T-helper 2 cell (primary cell): ENCODE measurements at places on chromosomes 2 and 18.

DNA sequence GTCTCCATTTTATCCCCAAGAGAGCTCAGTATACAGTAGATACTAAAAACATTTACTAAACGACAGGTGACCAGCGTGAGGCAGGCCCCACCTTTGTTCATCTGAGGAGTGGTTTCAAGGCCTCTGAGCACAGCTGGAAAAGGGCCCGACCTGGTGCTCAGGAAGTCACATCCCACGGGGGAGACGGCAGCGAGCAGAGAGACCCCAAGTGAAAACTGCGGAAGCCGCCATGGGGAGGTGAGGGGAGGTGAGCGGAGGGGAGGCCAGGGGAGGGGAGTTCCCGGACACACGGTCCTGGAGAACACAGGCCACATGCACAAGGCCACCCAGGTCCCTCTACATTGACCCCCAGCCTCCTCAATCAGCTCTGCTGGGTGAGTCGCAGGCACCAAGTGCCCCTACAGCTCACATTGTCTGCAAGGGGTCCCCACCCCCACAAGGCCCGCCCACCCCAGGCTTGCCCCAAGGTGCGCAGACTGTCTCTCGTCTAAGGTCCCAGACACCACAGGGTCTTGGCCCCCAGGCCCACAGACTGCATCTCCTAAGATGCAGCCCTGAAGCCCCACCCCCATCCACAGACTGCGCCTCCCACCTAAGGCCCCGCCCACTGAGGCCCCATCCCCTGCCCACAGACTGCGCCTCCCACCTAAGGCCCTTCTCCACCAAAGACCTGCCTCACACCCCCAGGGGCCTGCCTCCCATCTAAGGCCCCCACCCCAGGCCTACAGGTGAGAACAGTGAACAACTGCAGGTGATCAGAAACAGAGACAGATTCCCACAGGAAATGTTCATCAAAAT is 19.1 kb downstream of the PARD6G start:
- DNase-seq, result no peak

DNA sequence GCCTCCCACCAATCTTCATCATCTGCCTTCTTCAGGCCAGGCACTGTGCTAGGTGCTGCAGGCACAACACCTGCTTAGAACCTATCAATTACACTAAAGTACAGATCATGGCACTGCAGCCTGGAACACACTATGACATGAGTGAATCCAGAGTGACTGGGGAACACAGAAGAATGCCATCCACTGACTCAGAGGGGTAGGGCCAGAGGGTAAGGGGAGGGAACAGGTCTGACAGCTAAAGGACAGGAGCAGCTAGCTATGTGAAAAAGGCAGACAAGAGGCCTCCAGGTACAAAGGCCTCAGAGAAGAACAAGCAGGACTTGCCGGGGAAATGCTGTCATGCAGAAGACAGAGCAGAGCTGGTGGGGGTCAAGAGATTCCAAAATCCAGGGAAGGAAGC is 53.3 kb upstream of the ACAA2 start:
- DNase-seq, result no peak

DNA sequence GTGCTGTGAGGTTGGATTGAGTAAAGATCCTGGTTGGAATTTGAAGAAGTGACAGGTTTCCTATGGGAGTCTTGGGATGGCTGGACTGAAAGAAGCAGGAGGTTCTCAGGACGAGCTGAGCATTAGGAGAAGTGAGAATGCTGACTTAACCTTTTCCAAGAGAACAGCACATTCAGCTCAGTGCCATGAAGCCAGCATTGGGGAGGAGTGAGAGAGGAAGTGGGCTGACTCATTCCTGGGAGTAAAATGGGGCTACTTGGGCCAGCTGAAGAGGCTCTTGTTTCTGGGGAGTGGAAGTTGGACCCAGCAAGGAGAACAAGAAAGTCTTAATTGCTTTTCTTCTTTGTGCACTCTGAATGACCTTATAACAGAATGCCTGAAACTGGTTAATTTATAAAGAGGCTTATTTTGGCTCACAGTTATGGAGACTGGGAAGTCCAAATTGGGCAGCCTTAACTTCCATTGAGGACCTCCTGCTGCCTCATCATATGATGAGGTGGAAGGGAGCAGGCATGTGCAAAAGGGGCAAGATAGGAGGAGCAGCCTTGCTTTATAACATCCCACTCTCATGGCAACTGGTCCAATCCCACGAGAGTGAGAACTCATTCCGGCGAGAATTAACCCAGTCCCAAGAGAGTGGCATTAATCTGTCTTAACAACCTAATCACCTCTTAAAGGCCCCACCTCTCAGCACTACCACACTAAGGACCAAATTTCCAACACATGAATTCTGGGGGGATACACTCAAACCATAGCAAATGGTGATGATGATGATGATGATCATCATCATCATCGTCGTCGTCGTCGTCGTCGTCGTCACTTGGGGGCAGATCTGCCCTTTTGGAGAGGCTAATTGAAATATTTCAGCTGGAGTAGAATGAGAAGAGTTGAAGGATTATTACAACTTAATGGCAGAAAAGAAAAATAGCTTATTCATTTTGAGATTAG is 26.1 kb downstream of the DGUOK start:
- no peak for DNase-seq

- no peak for DNase-seq
Measured at GRCh38 chr2:44671916-44672315, 269.6 kb upstream of the SIX3 start.

GRCh38 chr18:63141778-63142176 is 177.8 kb downstream of the BCL2 start:
- no peak for DNase-seq

GRCh38 chr2:179302764-179303571 is 38.3 kb upstream of the SESTD1 start:
- no peak for DNase-seq

DNA sequence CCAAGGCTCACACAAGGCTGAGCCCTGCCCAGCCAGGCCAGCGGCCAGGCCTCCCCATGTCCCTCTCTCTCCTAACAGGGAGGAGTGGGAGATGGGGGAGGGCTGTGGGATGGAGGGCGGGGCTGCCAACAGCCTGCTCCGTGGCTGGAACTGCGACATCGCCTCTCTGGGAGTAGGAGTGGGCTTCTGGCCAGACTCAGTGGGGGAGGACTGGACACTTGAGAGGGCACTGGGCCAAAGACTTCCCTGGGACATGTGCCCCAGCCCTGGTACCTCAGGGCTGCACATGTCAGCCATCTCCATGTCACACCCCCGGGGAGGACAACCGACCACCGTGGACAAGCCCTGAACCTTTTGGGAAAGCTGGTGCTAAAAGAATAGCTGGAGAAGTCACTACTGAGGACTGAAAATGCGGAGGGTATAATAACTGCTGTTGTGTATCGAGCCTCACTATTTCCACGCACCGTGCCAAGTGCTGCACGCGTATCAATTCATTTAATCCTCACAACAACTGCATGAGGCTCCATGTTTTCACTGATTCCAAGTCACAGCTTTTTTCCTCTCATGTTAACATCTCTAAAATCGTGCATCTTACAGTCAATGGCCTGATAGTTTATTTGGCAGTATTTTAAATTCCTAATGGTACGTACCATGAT is 127.3 kb downstream of the MSH2 start:
- DNase-seq, result no peak

- DNase-seq, result no peak
Measured at GRCh38 chr2:23513245-23513871, 128.4 kb downstream of the KLHL29 start.

DNA sequence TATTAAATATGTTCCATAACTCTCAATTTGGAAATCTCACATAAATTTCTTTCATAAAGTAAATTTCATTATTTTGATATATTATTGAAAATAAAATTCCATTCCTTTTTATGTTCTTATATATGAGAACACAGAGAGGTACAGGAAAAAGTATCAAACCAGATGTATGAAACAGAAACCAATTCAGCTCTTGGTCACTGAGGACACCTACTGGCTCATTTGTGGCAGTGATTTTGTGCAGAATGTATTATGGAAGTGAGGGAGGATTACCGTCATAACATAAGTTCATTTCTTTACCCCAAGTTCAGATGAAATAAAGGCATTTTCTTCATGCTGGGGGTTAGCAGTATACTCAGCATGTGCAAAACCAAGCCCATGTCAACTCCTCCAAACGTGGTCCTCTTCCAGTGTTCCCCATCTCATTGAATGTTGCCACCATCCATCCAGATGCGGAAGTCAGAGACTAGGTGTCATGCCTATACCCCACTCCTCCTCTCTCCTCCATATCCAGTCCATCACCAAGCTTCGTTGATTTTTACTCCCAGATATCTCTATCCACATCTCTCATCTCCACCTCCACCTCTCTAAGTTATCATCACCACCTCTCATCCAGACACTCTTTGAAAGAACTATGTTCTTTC is 41.7 kb upstream of the MALL start:
- no peak for DNase-seq

GRCh38 chr2:95041824-95042442 is 16.4 kb downstream of the MAL start:
- DNase-seq, result no peak

- DNase-seq, result no peak
Measured at GRCh38 chr18:61975526-61976326, 82.9 kb upstream of the RNF152 start.

DNA sequence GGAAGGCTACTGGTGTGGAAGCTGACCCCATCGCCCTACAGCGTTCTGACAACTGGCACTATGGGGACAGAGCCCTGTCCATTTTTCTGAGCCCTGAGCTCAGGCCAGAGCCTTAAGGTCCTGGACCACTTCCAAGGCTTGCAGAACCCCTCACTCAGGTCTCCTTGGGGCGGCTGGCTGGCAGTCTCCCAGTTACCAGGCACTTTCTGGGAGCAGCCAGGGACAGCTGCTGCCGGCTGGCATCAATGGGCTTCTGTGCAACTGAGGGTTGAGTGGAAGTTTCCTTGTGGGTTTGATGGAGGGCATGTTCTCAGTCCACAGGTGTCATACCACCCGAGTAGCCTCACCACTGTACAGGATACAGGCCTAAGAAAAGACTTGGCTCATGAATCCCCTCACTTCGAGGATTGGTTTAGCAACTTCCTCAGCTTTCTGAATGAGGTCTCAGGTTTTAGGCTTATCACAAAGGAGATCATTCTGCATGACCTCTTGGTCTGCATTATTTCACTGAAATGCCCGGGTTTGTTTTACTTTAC is 27.4 kb upstream of the WIPF1 start:
- no peak for DNase-seq

DNA sequence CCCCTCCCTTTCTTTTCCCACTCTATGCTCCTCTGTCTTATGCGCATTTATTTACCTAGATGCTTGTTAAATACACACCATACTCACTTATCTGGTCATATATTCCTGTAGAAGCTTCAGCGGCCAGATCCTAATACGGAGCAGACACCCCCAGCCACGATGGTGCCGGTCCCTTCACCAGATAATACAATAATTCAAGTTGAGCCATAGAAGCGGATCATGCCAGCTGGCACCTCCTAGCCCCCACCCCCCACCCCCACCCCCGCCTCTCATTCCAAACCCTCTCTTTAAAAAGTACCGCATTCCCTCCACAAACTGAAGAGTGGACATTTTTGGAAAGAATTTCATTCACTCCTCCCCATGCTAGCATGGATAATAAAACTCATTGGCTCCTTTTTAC is 95.2 kb downstream of the BIN1 start:
- DNase-seq, result no peak

- no peak for DNase-seq
Measured at GRCh38 chr2:144701259-144701658, 181.3 kb upstream of the ZEB2 start.

GRCh38 chr2:150122156-150122555 is 365.3 kb downstream of the RND3 start:
- no peak for DNase-seq

GRCh38 chr18:44817831-44818473 is 137.3 kb downstream of the SETBP1 start:
- no peak for DNase-seq

DNA sequence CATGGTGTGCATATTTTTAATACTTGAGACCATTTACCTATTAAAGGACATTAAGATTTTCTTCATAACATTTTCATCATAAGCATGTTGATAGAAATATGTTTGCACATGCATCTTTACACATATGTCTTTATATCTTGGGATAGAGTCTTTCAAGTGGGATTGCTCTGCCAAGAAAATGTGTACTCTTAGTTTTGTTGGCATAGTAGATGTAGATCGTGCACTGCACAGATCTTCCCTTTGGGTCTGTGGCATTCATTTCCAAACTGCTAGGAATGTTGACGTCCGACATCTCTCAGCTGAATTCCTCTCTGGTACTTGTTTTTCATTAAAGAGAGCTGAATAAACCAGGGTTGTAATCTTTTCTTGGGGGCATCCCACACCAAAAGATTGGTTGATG is 183.2 kb upstream of the RPRM start:
- no peak for DNase-seq

GRCh38 chr2:101339266-101339880 is 30.9 kb upstream of the RNF149 start:
- DNase-seq, result no peak

- no peak for DNase-seq
Measured at GRCh38 chr18:63445037-63445436, 22.8 kb upstream of the VPS4B start.

DNA sequence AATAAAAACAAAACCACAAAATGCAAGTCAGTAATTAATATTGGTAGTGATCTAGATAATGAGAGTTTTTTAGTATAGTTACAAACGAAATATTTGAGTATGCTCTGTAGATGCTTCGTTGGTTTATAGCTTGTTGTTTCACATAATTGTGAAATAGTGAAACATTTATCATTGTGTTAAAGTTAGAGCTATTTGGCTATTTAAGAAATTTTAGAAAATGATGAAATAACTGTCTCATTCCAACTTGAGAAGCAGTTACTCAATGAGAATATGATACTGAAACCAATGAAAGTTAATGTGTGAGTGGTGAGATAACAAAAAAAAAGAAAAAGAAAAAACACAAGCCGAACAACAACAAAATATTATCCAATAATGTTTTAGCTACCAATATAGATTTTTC is 475.6 kb upstream of the ZEB2 start:
- DNase-seq, result no peak

DNA sequence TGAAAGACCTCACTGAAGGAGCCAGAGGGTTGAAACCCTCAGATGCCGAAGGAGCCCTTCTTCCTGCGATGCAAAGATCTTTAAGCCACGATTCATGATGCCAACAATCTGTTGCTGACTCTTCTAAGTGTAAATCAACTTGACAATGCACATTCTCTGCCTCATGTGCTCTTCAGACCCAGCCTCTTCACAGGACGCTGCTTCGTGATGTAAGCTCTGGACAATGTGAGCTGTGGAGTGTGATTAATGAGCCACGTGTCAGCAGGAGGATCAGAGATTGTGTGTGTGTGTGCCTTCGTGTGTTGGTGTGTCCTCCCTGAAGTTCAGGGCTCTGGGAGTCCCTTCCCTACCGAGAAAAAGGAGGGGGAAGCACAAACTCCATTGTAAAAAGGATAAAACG is 26.5 kb upstream of the TWIST2 start:
- DNase-seq, result no peak

- no peak for DNase-seq
Measured at GRCh38 chr2:99488539-99489062, 1.2 kb downstream of the REV1 start.
